ENCODE measurements at places on chromosomes 2 and 18.

- no peak for DNase-seq
Observed at GRCh38 chr18:48791636-48792105, 159.1 kb downstream of the SMAD7 start.

DNA sequence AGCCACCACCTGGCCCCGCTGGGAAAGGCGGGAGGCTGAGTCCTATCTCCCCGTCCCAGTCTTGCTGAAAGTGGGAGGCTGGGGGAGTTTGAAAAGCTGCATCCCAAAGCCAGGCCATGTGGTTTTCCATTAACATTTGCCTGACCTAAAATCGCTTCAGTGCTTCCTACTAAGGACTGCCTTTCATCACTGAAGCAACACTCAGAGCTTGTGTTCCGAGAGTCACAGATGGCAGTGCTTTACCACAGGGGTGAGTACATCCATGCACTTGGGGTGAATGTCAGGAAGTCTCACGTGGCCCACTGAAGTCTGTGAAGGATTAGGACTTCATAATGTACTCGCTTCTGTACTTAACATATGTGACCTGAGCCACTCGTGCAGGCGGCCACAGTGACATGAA, 43.3 kb downstream of the PXDN start:
- DNase-seq = no peak

DNA sequence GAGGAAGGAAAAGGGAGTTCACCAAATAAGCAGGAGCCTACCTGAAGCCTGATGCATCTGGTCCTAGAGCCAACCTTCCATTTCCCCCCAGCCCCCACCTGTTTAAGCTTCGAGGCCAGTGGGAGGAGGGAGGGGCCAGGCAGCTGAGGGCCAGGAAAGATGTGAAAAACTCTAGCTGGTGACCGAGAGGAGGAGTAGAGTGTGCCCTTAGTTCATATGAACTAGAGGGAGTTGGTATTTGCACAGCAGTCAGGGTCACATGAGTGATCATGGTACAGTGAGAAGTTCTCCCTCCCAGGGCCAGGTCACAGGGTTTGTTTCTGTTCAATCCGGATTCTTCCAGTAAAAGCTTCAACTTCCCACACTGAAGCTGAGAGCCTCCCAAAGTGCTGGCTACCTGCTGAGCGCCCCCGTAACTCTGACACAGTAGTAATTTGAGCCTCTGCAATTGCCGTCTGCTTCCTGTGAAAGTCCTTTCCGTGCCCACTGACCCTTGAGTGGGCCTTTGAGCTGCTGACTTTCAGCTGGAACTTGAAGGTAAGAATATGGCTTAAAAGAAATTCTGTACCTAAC, at the start of gene SULT1C2:
SULT1C2 (plus strand) TSS at position 362 of the 573 bp plus-strand sequence. CDS start 4,773 bp downstream, outside the sequence.
- peak; percentile 12 for DNase-seq

DNA sequence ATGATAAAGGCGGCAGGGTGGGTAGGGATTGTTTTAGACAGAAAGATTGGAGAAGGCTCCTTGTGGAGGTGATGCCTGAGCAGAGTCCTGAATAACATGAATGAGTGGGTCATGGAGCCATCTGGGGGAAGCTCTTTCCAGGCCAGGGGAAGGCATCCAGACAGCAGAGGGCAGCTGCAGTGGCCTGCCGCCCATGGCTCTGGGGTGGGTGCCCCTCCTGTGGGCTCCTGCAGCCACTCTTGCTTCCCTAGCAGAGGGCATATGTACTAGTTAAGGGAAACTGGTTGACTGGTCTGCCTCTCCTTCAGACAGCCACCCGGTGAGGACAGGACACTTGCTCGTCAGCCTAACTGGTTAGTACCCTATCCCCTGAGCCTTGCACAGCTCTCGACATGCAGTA, 46.5 kb upstream of the SLC1A4 start:
- no peak for DNase-seq

DNA sequence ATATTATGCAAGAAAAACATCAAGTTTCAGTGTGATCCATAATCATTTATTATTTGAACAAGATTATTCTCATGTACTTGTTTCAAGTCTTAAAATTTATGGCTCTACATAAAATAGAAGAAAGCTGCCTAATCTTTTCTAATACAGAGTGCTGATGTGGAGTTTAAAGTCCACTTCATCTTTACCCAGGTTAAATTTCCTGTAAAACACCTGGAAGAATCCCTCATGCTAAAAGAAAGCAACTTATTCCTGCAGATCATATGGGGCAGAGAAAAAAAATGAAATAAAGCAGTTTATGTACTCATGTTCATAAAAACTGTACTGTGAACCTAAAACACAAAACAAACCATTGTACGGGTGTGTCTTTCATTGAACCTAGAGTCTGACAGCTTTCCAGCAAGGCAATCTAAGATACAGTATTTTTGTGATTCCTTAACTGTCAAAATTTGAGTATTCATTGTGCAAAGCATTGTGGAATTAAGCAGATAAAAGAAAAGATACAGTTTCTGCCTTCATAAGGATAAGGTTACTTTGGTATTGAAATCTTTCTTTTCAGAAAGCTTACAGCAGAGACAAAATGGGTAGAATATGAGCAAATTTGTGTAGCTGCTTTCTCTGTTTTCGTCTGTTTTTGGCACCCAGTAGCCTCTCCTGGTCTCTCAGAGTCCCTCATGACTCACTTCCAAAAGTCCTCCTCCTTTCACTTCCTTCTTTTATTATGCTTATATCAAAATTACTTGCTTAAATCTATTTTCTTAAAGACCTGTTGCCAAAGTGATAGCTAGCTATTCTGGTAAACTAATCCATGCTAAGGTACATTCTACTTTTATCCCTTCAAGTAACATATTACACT, 26.9 kb upstream of the GLS start:
- no peak for DNase-seq

DNA sequence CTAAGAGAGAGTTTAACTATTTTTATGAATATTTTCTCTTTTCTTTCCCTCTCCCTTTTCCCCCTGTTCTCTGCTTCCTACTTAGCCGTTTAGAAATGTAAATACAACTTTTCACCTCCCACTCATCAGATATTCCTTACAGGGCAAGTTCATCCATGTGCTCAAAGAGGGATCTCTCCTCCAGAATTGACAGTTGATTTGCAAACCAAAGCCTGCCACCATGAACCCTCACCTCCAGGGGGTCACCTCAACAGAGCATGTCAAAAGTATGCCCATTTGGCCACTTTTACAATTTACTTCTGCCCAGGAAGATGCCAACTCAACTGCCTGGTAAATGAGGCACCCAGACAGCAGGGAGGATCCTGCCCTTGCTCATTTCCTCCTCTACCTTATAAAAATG, 149.2 kb upstream of the GYPC start:
- DNase-seq = no peak

- peak; percentile 78 for DNase-seq
Observed at GRCh38 chr2:169765523-169765922, 31.9 kb downstream of the KLHL23 start.

- no peak for DNase-seq
Observed at GRCh38 chr2:27729614-27730013, 41.9 kb upstream of the MRPL33 start.

GRCh38 chr18:51802569-51803428, 537.2 kb upstream of the DCC start:
- DNase-seq = no peak

- DNase-seq = no peak
Observed at GRCh38 chr2:50850290-50850969, 181.5 kb downstream of the NRXN1 start.

DNA sequence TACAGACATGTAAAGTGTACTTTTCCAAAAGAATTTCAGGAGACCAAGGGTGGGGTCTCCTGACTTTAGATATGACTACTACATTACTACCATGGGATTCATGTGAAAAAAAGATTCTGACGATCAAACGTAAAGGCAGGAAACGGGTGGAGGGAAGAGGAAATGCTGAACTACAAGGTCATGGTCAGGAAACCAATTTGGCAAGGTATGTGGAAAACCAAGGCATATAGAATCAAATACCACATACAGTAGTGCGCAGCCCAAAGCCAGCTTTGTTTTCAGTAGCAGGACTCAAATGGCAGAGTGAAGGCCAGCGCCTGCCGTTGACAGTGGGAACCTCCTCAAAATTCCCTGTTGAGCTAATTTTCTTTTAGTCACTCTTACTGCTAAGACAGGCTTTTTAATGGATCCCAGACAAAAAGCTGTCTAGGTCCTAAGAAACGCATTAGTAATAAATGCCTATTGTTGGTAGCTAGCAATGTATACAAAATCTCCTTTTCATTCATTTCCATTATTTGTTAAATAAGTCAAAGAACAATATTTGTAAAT, 57.6 kb upstream of the SERTAD2 start:
- no peak for DNase-seq

DNA sequence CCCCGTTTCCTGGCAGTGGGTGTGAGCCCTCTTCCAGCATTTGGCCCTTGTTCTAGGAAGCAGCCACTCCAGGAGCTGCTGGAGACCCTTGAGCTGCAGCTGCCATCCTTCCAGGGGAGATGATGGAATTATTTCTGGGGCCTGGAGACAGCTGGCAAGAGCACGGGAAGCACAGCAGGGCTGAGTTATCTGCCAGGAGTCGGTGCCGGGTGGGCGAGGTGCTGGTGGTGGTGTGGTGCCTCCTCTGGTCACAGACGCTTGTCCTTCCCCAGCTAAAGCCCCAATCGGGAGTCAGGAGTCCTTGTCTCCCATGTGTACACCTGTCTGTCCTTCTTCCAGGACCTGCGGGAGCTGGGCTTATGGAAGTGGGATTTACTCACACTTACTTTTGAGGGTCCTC, 36.0 kb downstream of the DPYSL5 start:
- DNase-seq = no peak
